WTC11 (cell line): ENCODE measurements at places on chromosomes 7 and 10. TPM values are rescaled to one million over a fixed set of nuclear protein-coding genes. Genes with fewer than 3 reads are reported as not detected.

GRCh38 chr10:12481924-12482323 lies 132.6 kb downstream of the CAMK1D start:
- peak overlapping the region; percentile 86 for H3K27ac ChIP-seq
- no peak overlapping the region for H3K4me3 ChIP-seq
- H3K36me3 ChIP-seq, result peaks cover 14% of the 10 kb centered on the region
- H3K27me3 ChIP-seq, result no peaks in the 10 kb centered on the region; the same call in 1 of the 2 replicates

- no peaks in the 10 kb centered on the region for H3K36me3 ChIP-seq
- H3K27ac ChIP-seq, result no peak overlapping the region
- peaks cover 7% of the 10 kb centered on the region for H3K4me1 ChIP-seq
- no peak for DNase-seq
Measured at GRCh38 chr7:142000244-142000643, 4.6 kb downstream of the MGAM start.

DNA sequence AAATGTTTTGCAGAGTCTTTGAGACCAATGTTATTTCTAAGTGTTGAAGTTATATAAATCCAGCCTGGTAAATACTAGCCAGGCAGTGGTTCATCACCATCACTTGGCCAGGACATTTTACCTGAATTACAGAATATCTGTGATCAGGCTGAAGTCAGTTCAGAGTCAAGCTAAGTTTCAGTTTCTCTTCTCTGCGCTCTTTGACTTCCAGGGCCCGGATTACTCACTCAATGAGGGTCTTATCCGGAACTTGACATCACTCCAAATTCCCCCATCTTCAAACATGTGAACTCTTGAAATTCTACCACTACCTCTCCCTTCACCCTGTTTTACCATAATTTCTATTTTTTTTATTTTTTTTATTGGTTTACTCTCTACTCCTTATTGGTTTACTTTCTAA lies 36.6 kb upstream of the CCAR1 start:
- H3K27ac ChIP-seq, result 0 out of 2 replicates have a peak overlapping the region, but pooled peaks have one; percentile 2
- H3K4me3 ChIP-seq, result no peak overlapping the region
- H3K4me1 ChIP-seq, result no peaks in the 10 kb centered on the region
- DNase-seq, result no peak

DNA sequence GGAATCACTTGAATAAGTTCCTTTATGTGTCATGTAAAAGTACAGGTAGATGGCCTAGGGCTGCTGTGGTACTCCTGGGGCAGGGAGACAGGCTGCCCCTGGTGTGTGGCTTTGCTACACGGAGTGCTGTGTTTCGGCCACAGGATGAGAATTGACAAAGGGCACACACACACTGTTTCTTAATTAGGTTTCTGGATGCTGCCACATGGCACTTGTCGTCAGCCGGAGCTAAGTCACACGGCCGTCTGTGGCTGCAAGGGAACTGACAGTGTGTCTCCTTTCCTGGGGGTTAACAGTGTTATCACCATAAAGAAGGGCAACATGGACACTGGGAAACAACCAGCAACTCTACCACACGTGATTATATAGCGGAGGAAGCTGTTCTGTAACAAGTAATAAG lies 55.7 kb upstream of the CREB5 start:
- H3K4me1 ChIP-seq, result peaks cover 50% of the 10 kb centered on the region
- no peak overlapping the region for H3K4me3 ChIP-seq
- H3K36me3 ChIP-seq, result 0 out of 2 replicates have a peak, but pooled peaks cover 3% of the 10 kb centered on the region
- no peak for DNase-seq
- H3K27me3 ChIP-seq, result no peaks in the 10 kb centered on the region

- H3K4me1 ChIP-seq, result peaks cover 24% of the 10 kb centered on the region
- no peaks in the 10 kb centered on the region for H3K36me3 ChIP-seq
- DNase-seq, result no peak
- 0 out of 2 replicates have a peak overlapping the region, but pooled peaks have one; percentile 64 for H3K27ac ChIP-seq
- no peak overlapping the region for H3K4me3 ChIP-seq
- H3K27me3 ChIP-seq, result no peaks in the 10 kb centered on the region
Measured at GRCh38 chr10:97508342-97508741, 9.6 kb downstream of the UBTD1 start.

DNA sequence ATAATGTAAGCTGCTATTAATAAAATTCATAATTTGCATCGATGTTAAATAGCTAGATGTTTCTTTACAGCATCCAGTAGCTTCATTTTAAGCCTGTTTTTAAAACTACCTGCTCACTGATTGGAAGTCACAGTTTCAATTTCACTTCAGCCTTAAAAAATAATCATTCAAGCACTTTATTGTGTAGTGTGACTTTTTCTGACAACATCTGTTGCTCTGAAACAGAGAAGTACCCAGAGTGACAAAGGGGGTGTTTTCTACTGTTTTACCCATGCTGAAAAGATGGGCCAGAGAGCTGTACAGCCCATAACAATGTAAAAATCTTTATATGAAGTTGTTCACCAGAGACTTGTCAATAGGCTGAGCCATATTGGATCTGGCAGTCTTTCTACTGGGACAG lies 437.2 kb downstream of the MDFIC start:
- DNase-seq, result no peak
- no peak overlapping the region for H3K4me3 ChIP-seq
- no peak overlapping the region for H3K27ac ChIP-seq
- H3K4me1 ChIP-seq, result no peaks in the 10 kb centered on the region
- H3K27me3 ChIP-seq, result no peaks in the 10 kb centered on the region
- H3K36me3 ChIP-seq, result no peaks in the 10 kb centered on the region

- no peak overlapping the region for H3K4me3 ChIP-seq
- no peak overlapping the region for H3K27ac ChIP-seq
- H3K36me3 ChIP-seq, result no peaks in the 10 kb centered on the region
- H3K4me1 ChIP-seq, result peaks cover 8% of the 10 kb centered on the region
- DNase-seq, result no peak
Measured at GRCh38 chr10:95567903-95568630, 6.9 kb upstream of the SORBS1 start.

DNA sequence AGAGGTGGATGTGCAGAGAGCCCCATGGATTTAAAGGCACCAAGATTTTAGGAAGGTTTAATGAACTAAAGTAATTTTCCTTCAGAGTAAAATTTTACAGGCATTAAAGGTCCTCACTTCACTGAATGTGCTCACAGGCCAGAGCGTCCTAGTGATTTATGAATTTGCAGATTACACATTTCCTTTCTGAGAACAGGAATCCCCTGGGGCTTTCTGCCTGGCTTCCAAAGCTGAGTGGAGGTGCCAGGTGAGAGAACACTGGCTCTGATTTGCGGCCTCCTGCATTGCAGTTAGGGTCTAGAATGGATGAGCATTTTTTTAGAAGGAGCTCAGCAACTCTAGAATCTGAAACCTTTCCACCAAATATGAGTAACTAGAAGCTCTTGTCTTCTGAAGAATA lies 194.3 kb downstream of the SORCS3 start:
- no peaks in the 10 kb centered on the region for H3K27me3 ChIP-seq
- H3K27ac ChIP-seq, result no peak overlapping the region
- H3K4me1 ChIP-seq, result peaks cover 11% of the 10 kb centered on the region; the same call in 1 of the 2 replicates
- no peaks in the 10 kb centered on the region for H3K36me3 ChIP-seq
- no peak for DNase-seq

DNA sequence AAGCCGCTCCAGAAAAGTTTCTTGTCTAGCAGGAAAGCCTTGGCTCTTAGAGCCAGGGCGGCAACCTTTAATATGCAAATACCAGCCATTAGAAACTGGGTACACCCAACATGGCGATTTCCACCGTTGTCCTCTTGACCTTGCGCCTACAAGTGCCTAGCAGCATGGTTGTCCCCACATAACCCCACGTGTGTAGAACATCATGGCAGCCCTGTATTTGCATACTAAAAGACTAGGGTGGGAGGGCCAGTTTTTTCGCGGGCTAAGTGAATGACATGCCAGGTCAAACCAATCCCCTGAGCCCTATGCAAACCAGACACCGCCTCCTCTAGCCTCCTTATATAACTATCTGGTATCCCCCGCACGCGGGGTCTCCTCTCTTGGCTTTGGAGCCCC lies 58.4 kb upstream of the FZD8 start:
- H3K27me3 ChIP-seq, result peaks cover 40% of the 10 kb centered on the region
- 0 out of 2 replicates have a peak overlapping the region, but pooled peaks have one; percentile 3 for H3K4me3 ChIP-seq
- no peak overlapping the region for H3K27ac ChIP-seq
- peak; percentile 59 for DNase-seq
- peaks cover 50% of the 10 kb centered on the region for H3K4me1 ChIP-seq

- no peak overlapping the region for H3K27ac ChIP-seq
- no peaks in the 10 kb centered on the region for H3K27me3 ChIP-seq
- peaks cover 10% of the 10 kb centered on the region for H3K4me1 ChIP-seq
- H3K36me3 ChIP-seq, result peaks cover 4% of the 10 kb centered on the region; the same call in 1 of the 2 replicates
Measured at GRCh38 chr10:129861776-129862531, 102.1 kb downstream of the EBF3 start.

DNA sequence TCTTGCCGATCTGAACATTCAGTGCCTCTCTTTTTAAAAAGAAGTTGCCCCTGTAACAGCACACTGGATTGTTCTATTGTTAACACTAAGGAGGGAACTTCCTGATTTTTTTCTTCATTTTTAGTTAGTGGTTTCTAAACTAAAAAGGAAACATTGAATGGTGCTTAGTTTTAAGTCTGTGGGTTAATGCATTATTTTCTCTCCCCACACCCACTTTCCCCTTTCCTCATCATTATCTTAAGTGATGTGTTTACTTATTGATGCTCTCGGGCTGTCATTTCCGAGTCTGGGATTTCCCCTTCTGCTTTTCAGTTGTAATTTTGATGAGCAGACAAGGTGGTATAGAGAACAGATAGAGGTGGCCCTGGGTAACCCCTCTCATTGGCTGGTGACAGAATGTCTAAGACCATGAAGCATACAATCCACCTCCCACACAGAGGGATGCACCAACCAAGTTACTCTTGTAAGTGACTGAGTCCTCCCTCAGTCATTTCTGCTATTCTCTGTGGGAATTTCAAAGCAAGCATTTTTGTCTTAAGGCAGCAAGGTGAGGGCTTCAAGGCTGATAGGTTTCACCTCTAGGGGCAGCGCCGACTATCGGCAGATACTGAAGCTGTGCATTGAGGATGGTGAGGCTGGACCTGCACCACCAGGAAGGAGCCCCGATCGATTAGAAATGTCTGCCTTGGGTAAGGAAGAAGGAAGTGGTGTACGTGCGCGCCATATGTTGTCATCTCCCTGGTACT lies 49.5 kb downstream of the CHN2 start:
- H3K27me3 ChIP-seq, result no peaks in the 10 kb centered on the region
- H3K4me3 ChIP-seq, result no peak overlapping the region
- no peaks in the 10 kb centered on the region for H3K36me3 ChIP-seq
- H3K27ac ChIP-seq, result peak overlapping the region; percentile 86

DNA sequence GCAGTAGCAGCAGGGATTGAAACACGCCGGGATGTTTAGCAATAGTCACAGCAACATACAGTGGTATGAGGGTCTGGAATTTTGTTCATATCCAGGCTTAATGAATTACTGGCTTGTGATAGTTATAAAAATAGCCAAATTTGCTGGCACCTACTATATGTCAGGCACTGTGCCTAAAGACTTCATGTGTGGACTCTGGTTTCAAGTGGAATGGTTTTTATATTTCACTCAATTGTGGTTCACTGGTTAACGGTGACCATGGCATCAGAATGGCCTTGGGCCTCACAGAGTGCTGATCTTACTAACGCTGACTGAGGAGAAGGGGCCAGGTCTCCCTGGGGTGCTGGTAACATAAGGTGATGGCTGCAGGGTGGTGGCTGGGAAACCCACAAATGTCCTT lies 55.7 kb downstream of the CELF2 start:
- peaks cover 46% of the 10 kb centered on the region for H3K4me1 ChIP-seq
- no peak overlapping the region for H3K27ac ChIP-seq
- no peaks in the 10 kb centered on the region; the same call in 1 of the 2 replicates for H3K36me3 ChIP-seq
- DNase-seq, result no peak
- H3K4me3 ChIP-seq, result no peak overlapping the region
- no peaks in the 10 kb centered on the region for H3K27me3 ChIP-seq

DNA sequence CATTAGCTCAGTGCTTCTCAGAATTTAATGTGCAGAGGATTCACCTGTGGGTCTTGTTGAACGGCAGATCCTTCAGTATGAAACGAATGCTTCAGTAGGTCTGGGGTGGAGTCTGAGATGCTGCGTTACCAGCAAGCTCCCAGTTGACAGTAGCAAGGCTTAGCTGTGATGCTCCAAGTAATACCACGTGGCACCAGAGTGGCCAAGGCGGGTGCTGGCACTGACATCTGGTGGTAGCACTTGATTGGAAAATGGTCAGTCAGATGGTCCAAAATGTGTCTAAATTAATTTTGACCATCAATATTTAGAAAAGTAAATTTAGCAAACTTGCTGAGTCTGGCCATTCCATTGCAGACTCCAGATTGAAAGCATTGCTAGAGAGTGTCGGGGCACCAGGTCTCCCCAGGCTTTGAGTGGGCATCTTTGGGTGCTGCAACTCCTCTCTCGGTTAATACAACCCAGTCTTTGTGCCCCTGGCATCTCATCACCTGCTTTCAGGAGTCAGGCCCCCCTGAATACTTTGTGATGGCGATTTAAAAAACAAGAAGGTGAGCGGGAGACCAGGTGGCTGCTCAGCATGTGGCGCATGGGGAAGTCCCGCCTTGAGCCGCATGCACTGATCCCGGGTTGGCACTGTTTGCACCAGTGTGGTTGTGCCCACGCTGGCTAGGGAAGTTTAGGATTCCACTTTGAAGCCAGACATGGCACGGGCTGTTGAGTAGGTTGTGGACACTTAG lies 130.1 kb downstream of the NT5C2 start:
- no peaks in the 10 kb centered on the region for H3K27me3 ChIP-seq
- H3K4me1 ChIP-seq, result peaks cover 9% of the 10 kb centered on the region
- no peak for DNase-seq
- H3K36me3 ChIP-seq, result no peaks in the 10 kb centered on the region
- no peak overlapping the region for H3K4me3 ChIP-seq
- H3K27ac ChIP-seq, result no peak overlapping the region

DNA sequence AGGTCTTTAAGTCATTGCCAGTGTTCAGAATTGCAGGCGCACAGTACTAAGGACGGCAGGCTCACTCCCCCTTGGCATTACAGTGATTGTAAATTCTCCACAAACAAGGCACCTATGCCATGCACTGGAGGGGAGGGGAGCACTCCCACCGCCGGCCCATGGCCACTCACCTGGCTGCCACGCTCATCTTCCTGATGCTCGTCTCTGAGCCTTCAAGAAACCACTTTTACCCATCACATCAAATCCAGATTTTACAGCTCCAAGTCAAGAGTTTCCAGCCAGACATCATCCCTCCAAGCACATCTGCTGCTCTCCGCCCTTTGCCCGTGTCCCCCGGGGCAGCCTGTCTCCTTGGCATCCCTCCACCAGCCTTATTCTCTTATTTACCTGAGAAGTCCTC lies 350.2 kb upstream of the SHH start:
- no peak overlapping the region for H3K4me3 ChIP-seq
- DNase-seq, result no peak
- peaks cover 28% of the 10 kb centered on the region for H3K36me3 ChIP-seq
- H3K27me3 ChIP-seq, result peaks cover 10% of the 10 kb centered on the region
- H3K27ac ChIP-seq, result no peak overlapping the region
- no peaks in the 10 kb centered on the region for H3K4me1 ChIP-seq

GRCh38 chr10:27944005-27944404 lies 54.9 kb downstream of the ODAD2 start:
- no peaks in the 10 kb centered on the region for H3K36me3 ChIP-seq
- no peaks in the 10 kb centered on the region for H3K27me3 ChIP-seq
- no peak overlapping the region for H3K27ac ChIP-seq
- no peak for DNase-seq
- no peak overlapping the region for H3K4me3 ChIP-seq
- H3K4me1 ChIP-seq, result no peaks in the 10 kb centered on the region; the same call in 1 of the 2 replicates

The SEMA3D gene
- total RNA-seq, result 2.2 to 3.8 TPM (median 2.9 TPM) in 3 replicates

The TFEC gene
- 0.07 to 0.17 TPM in 2 of 3 replicates, not detected in the other for total RNA-seq

The VWA2 gene
- total RNA-seq, result 2.1 to 3.1 TPM (median 2.7 TPM) in 3 replicates

The CYP26C1 gene
- total RNA-seq, result 0.07 to 0.11 TPM (median 0.11 TPM) in 3 replicates

The SBDS gene
- 22.9 to 25.5 TPM (median 24.5 TPM) in 3 replicates for total RNA-seq

The KLF14 gene
- total RNA-seq, result not detected in 3 replicates

The SLC26A5 gene
- total RNA-seq, result 0.15 to 0.46 TPM (median 0.41 TPM) in 3 replicates

The ANKRD22 gene
- total RNA-seq, result not detected in 3 replicates

The DEPP1 gene
- total RNA-seq, result 1.6 to 2.1 TPM (median 1.6 TPM) in 3 replicates
